Thymus (tissue), 14 donors: ENCODE measurements at places on chromosomes 5 and 9. TPM values are rescaled to one million over a fixed set of nuclear protein-coding genes. Genes with fewer than 3 reads are reported as not detected.

The PRR7 gene
- 3.6 TPM for total RNA-seq

The ENTPD2 gene
- total RNA-seq, result 0.09 TPM

The EXOSC3 gene
- total RNA-seq, result 46.3 TPM

The OR1Q1 gene
- total RNA-seq, result not detected

The ISL1 gene
- 6.3 TPM for total RNA-seq

The PCDHB6 gene
- 0.09 TPM for total RNA-seq

The EGFLAM gene
- total RNA-seq, result 24.0 TPM

The CCDC171 gene
- 13.9 TPM for total RNA-seq

GRCh38 chr5:76303921-76304320 is 99.2 kb upstream of the IQGAP2 start:
- peak; percentile 33 for DNase-seq

DNA sequence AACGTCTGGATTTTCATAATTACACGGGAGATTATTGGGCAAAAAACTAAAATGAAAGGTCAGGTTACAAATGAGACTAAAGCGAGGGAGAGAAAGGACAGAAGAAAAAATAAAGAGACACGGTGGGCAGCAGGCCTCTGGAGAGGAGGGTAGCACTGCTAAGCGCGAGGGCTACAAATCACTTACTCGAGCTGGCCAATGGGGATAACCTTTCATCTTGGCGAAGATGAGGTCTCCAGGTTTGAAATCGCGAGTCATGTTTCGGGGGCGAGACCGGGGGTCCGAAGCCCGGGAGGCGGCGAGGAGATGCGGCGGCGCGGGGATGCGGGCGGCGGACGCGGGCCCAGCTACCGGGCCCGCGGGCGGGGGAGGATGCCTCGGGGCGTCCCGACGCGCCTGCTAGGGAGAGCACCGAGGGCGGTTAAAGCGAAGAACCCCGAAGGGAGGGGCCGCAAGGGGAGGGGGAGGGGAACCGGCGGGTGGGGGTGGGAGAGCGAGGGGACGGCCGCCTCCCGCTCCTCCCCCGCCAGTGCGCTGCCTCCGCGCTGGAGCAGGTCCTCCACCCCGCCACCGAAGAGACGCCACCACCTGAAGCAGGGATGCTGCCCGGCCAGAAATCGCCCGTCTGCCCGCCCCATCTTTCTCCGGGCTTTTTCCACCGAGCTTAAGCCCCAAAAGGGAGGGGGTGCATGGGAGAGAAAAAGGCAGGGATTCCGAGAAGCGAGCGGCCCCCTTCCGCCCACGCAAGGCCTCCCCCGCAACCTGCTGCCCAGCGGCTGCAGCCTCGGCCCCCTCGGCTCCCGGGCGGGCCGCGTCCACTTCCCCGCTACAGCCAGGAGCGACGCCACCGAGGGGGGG is 610 bp downstream of the PSIP1 start:
- peak; percentile 63 for DNase-seq

DNA sequence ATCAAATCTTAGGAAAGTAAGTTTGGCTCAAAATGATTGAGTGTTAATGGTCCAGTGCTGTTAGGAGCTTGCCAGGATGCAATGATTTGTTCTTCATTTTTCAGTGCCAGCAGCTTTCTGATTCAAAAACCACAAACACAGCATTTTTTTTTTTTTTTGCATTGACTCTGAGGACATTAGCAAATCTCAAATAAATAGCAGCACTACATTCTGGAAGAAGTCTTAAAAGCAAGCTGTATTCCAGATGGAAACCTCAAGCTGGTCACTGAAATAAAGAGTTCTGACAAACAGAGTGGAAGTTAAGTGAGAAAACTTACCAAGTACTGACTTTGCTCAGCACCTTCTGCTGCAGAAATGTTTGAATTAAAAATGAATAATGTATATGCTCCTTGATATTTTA is 1653.1 kb upstream of the CDH9 start:
- no peak for DNase-seq

GRCh38 chr9:129235931-129236331 is 57.9 kb upstream of the IER5L start:
- peak; percentile 89 for DNase-seq

- no peak for DNase-seq
These were observed 2.4 kb upstream of the RXFP3 start for GRCh38 chr5:33933723-33934169.

DNA sequence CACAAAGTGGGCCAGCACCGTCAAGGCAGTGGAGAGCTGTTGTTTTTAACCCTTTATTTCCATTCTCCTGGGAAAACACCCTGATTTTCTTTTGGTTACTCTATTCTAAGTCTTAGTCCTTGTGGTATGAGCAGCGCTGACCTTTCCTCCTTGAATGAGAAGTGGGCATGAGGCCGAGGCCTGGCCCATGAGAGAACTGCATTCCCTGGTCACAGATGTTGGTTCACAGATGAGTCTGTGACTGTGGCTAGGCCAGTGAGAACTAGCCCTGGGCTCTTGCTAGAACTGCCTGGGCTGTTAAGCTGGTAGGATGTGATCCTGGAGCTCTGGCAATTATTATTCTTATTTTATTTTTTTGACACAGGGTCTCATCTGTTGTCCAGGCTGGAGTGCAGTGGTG is 71.7 kb upstream of the KLF9 start:
- DNase-seq, result no peak

- DNase-seq, result no peak
These were observed 264.0 kb upstream of the TRIM32 start for GRCh38 chr9:116423149-116423548.

- DNase-seq, result no peak
These were observed 5.9 kb upstream of the TAL2 start for GRCh38 chr9:105656131-105656921.

DNA sequence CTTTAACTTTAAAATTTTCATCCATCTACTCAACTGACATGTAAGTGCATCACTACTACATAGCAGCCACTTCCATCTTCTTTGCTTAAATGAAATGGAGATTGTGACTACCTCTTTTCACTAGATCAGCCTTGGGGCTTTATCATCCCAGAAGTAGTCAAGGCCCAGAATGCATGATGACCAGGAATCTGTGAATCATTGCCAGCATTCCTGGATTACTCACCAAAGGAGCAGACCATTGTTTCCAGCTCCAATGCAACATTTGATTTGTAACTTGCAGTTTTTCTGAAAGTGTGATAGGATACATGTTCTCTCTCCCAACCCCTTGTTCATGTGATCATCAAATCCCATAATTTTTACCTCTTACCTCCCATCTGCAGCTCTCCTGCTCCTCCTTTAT is 65.1 kb downstream of the PLPPR1 start:
- no peak for DNase-seq

- DNase-seq, result no peak
These were observed 37.8 kb downstream of the RALGPS1 start for GRCh38 chr9:126952205-126952977.

- DNase-seq, result no peak
These were observed 14.1 kb downstream of the ETF1 start for GRCh38 chr5:138528744-138529469.

- DNase-seq, result no peak
These were observed 78.9 kb upstream of the PAPPA start for GRCh38 chr9:116074658-116075057.

DNA sequence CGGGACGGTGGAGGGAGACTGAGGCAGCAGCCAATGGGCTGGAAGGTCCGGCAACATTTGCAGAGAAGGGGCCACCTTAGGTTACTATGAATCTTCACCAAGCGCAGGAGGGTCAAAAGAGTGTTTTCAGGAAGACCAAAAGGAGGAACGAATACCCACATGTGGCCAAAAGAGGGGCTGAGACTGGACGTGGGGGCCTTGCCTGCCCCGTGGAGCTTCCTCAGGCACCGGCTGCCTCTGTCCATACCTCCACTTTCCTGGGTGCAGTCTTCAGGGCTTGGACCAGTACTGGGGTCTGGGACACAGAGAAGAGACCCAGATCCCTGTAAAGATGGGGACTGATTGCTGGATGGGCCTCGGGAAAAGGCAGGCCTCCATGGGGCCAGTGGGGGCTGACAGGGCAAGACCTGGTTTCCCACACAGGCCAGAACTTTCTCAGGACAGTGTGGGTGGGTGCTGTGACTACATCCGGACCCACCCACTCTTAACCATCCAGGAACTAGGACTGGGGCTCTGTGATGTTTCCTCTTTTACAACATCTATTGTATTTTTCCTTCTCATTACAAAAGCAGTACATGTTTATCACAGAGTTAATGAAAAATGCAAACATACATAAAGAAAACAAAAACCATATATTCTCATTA is 294.7 kb downstream of the ZSWIM6 start:
- no peak for DNase-seq
